ENCODE measurements at places on chromosomes 11 and 22.

- no peak for DNase-seq
These were observed 143.1 kb upstream of the SESN3 start for GRCh38 chr11:95374105-95374504.

- DNase-seq = no peak
These were observed 35.7 kb upstream of the UCP3 start for GRCh38 chr11:74044538-74044937.

DNA sequence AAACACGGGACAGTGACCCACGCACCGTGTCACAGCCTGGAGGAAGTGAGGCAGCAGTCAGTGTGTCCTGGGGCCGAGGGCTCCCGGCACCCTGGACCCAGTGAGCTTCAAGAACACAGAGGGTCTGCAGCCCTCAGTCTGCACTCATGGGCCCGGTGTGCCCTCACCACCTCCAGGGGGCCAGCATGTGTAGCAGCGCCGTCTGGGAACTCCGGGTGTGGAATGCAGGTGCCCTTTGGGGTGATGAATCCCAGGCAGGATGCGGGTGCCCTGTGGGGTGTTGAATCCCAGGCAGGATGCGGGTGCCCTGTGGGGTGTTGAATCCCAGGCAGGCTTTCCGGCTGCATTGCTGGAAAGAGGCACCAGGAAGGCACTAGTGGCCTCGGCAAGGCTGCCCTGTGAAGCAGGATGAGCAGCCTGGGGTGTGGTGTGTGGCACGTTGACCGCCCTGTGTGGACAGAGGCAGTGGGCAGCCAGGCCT, 1399.9 kb downstream of the BRD1 start:
- no peak for DNase-seq

- no peak for DNase-seq
These were observed 33.2 kb upstream of the TTC12 start for GRCh38 chr11:113281052-113281725.

All from activated CD8-positive, alpha-beta T cell treated with anti-CD3 and anti-CD28 coated beads for 36 hours (primary cell).